ENCODE measurements at places on chromosomes 16 and 17. TPM values are rescaled to one million over a fixed set of nuclear protein-coding genes. Genes with fewer than 3 reads are reported as not detected.

Gene TMEM92
- total RNA-seq: 19.1 TPM

Gene CPHXL2
- total RNA-seq: not detected

Gene ITGAL
- total RNA-seq: not detected

Gene METTL26
- total RNA-seq: 80.9 TPM

Gene NACA2
- total RNA-seq: not detected

Gene EMC8
- 72.1 TPM for total RNA-seq

Gene KRT24
- not detected for total RNA-seq

Gene ANKRD40CL
- not detected for total RNA-seq

Gene KRT20
- 0.45 TPM for total RNA-seq

Gene PRRT2
- 0.28 TPM for total RNA-seq

Gene TMEM101
- total RNA-seq: 33.0 TPM

Gene CSH2
- total RNA-seq: not detected

Gene B3GNT9
- 9.8 TPM for total RNA-seq

Gene KRT9
- total RNA-seq: not detected

Gene JPT1
- 863 TPM for total RNA-seq

Gene TRPV3
- 0.59 TPM for total RNA-seq

Gene CCL3
- total RNA-seq: not detected

Gene PAGR1
- total RNA-seq: 44.5 TPM

Data from A549 treated with Mapracorat at 1 μM for 4 hours (cell line).